HT-29 (cell line): ENCODE measurements at places on chromosomes 5 and 9. TPM values are rescaled to one million over a fixed set of nuclear protein-coding genes. Genes with fewer than 3 reads are reported as not detected.

Gene SLC1A1
- total RNA-seq: 39.4 and 40.7 TPM in 2 replicates

Gene ARL14EPL
- not detected in 2 replicates for total RNA-seq

Gene HDHD3
- total RNA-seq: 73.3 and 78.1 TPM in 2 replicates

Gene ZDHHC11B
- 3.7 and 5.2 TPM in 2 replicates for total RNA-seq

Gene GABRA1
- not detected in 2 replicates for total RNA-seq

Gene ZNF483
- total RNA-seq: not detected in 2 replicates

Gene ZBTB34
- total RNA-seq: 1.6 and 2.7 TPM in 2 replicates

Gene SLC6A18
- total RNA-seq: not detected in 2 replicates

Gene MSX2
- total RNA-seq: 2.0 and 5.1 TPM in 2 replicates

Gene GABRA6
- not detected in 2 replicates for total RNA-seq

Gene MAP1B
- total RNA-seq: not detected in 2 replicates

Gene SH3PXD2B
- total RNA-seq: 1.3 and 1.9 TPM in 2 replicates

Gene ZNF346
- total RNA-seq: 15.9 TPM in 2 replicates

Gene PCDHA4
- total RNA-seq: not detected in 2 replicates

Gene ZBED3
- total RNA-seq: 2.6 and 3.6 TPM in 2 replicates

Gene ADAMTS6
- total RNA-seq: 17.3 and 21.6 TPM in 2 replicates

- DNase-seq: peak; percentile 58
Measured at GRCh38 chr9:108477529-108478006, 378.2 kb downstream of the ACTL7B start.

GRCh38 chr5:138352722-138353559, 456 bp downstream of the KDM3B start:
- peak; percentile 76 for DNase-seq

- DNase-seq: no peak
Measured at GRCh38 chr9:34451545-34451944, 6.8 kb downstream of the FAM219A start.

GRCh38 chr5:33857037-33857436, 34.8 kb downstream of the ADAMTS12 start:
- no peak for DNase-seq

GRCh38 chr9:70415476-70415875, 1.0 kb upstream of the KLF9 start:
- DNase-seq: no peak

DNA sequence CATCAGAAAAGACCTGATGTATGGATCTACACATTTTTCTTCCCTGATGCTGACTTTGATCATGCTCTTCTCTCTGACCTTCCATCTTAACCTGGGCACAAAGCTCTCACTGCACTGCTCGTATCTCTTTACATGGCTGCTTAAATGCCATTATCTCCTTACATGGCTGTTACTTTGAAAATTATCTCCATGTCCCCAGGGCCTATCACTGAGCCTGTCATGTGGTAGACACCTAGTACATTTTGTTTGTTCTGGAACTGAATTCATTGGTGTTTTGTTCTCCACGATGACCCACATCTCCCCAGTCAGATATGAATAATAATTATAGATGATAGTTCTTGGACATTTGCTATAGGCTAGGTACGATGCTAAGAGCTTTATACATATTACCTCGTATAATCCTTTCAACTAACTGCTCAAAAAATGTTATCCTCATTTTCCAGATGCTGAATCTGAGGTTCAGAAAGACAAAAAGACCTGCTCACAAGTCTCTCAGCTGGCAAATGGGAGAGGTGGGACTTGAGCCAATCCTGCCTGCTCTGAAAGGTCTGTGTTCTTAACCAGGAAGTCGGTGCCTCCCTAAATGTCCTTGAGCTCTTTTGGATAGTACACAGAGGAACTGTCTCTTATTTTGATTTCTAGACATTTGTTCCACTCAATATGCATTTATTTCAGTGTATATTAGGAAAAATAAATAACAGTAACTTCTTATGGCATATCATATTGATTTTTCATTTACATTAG, 9.8 kb upstream of the CPEB4 start:
- DNase-seq: no peak

- DNase-seq: no peak
Measured at GRCh38 chr5:1468629-1469527, 23.6 kb upstream of the SLC6A3 start.

GRCh38 chr9:114641967-114642366, 15.6 kb downstream of the TEX53 start:
- no peak for DNase-seq

DNA sequence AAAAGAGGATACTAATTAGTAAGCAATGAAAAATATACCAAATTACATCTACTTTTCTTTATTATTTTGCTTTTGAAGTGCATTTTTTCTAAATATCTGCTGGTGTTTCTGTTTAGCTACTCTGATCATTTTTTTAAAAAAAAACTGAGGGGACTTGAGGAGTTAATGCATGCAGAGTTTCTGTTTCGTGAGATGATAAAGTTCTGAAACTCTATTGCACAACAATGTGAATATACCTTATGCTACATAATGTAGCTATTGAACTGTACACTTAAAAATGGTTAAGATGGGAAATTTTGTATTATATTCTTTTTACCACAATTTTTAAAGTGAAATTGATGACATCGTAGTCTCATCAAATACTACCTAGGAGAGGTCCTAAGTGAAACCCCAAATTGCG, 288.3 kb upstream of the NR4A3 start:
- DNase-seq: no peak

- DNase-seq: no peak
Measured at GRCh38 chr9:120191141-120191540, 388.8 kb downstream of the CDK5RAP2 start.

GRCh38 chr5:78779262-78779661, 130.7 kb upstream of the LHFPL2 start:
- DNase-seq: no peak

DNA sequence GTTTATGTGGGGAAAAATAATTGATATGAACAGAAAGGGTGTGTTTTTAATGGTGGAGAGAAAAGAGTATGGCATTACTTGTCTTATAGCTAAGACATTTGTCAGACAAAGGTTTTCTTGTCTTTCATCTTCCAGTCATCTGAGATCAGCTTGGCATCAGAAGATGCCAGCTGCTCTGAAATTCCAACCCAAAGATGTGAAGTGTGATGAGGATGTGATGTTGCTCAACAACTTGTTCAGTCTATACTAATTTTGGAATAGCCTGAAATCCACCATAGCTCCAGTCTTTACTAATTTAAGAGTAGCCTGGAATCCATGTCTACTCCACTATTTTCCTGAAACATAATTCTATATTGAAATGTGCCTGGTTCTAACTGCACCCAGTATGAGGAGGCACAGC, 182.3 kb downstream of the CFAP90 start:
- no peak for DNase-seq

DNA sequence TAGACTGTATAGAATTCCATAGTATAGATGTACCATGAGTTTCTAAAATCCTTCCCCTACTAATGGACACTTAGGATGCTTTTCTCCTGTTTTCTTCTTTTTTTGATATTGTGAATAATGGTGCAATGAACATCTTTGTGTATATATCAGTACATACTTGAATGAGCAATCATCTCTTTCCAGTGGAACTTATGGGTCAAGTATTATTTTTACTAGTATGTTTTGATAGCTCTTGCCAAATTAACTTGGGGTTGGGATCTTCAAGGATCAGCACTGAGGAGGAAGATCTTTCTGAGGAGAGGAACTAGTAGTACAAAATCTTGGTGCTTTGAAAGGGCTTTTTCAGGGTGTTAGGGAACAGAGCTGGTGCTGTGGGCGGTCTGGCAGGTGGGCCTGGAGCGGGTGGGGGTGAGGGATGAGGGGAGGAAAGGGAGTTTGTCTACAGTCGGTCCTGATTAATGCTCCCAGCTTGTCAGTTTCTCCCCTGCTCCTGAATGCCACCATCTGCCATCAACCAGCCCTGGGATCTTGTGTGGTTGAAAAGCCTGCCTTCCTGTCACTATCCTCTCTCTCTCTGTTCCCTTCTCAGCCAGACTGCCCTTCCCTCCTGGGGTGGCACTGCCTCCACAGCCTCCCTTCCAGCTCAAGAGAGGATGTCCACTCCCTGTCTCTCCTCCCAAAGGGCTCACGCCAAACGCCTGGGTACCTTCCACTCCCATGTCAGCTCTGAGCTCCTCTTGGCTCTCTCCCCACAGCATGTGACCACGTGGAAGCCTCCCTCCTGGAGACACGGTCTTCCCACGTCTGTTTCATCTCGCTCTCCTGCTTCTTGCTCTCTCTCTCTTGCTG, 185.9 kb downstream of the DAB2IP start:
- no peak for DNase-seq

DNA sequence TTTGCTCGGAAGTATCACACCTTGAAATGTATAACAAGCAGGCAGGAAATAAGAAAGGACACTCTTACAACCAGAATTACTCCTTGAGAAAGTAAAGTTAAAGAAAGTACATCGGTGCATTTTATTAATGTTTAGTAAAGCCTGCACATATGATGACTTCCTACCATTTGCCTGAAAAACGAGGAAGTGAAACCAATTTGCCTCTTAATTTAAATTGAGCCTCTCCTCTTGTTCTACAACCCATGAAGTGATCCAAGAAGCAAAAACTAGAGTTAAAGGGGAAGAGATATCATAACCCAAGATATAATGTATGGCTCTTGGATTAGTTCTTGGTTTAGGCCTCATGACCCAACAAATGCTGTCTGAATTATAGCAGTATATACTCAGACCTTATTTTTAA, 95.6 kb downstream of the GNAQ start:
- no peak for DNase-seq

- DNase-seq: no peak
Measured at GRCh38 chr5:148933903-148934432, 107.6 kb downstream of the ADRB2 start.

DNA sequence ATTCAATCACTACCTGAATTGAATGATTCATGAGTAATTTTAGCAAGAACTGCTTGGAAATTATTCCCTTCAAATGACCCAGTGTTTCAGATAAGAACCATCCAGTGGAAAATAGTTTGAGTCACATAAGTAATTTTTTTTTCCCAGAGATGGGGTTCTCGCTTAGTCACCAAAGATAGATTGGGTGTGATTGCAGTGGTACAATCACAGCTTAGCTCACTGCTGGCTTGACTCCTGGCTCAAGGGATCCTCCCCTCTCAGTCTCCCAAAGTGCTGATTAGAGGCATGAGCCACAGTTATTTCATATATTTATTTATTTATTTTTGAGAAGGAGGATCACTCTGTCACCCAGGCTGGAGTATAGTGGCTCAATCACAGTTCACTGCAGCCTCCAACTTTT, 574.5 kb upstream of the ARRDC3 start:
- DNase-seq: no peak

- DNase-seq: no peak
Measured at GRCh38 chr5:9098990-9099389, 446.9 kb downstream of the SEMA5A start.

- DNase-seq: no peak
Measured at GRCh38 chr9:115980054-115980453, 173.5 kb upstream of the PAPPA start.

DNA sequence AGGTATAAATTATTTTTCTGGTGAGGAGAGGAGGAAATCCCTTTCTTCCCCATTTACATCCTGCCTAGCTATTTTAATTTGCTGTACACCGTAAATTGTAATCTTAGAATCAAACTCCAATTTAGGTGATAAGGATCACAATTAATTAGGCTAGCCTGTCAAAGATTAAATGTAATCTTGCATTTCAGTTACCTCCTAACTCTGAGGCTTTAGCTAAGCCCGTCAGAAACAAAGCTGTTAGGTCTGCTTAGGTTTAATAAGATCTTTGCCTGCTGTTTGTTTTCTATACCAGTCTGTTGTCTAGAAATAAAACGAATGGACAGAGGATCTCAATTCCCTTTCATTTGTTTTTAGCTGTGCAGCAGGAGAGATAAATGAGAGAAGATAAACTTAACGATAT, 51.5 kb downstream of the PIK3R1 start:
- DNase-seq: no peak

DNA sequence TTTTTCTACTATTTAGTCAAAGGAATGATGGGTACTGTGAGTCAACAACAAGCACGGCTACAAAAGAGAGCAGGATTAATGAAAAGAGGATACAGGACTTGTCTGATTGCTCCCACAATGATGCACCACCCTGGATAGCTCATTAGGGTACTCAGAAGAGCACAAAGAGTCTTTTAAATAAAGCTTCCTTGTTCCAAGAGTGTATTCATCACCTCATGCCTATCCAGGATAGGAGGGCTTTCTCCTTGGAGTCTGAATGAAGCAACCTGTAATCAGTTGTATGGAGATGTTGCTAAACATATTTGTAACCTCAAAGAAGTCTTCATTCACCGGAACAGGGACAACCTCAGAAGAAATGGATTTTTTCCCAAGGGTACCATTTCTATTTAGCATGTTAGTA, 219.5 kb upstream of the TMEM161B start:
- DNase-seq: no peak

DNA sequence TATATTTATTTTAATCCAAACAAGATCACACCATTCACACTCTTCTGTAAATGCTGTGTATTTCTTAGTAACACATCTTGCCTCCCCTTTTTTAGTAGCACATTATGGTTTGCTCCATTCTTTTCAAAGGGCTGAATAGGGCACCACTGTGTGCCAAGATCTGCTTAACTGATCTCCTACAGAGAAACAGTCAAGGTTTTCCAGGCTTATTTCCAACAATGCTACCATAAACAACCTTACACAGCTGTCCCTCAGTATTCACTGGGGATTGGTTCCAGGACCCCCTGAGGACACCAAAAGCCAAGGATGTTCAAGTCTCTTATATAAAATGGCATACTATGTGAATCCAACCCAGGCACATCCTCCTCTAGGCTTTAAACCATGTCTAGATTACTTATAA, 16.5 kb downstream of the GOLM1 start:
- no peak for DNase-seq

- peak; percentile 71 for DNase-seq
Measured at GRCh38 chr5:9544502-9545135, 1.3 kb downstream of the SEMA5A start.

GRCh38 chr5:9655641-9656040, 25.5 kb upstream of the TAS2R1 start:
- DNase-seq: no peak

DNA sequence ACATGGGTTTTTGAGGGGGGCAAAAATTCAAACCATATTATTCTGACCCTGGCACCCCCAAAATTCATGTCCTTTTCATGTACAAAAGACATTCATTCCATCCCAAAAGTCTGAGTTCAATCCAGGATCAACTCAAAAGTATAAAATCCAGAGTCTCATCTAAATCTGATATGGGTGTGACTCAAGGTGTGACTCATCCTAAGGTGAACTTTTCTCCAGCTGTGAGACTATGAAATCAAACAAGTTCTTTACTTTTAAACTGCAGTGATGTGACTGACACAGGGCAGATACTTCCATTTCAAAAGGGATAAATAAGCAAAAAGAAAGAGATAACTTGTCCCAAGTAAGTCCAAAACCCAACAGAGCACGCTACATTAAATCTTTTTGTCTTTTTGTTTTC, 20.6 kb upstream of the CYLC2 start:
- DNase-seq: no peak
